ENCODE measurements at places on chromosomes 11 and 22. TPM values are rescaled to one million over a fixed set of nuclear protein-coding genes. Genes with fewer than 3 reads are reported as not detected.

The OR5P2 gene
- total RNA-seq = 0.33 TPM

The UFD1 gene
- total RNA-seq = 118 TPM

The CREB3L1 gene
- total RNA-seq = 0.65 TPM

The MEN1 gene
- total RNA-seq = 21.7 TPM

The MAPK8IP2 gene
- total RNA-seq = 0.33 TPM

The OR51S1 gene
- total RNA-seq = not detected

The RNF215 gene
- 23.5 TPM for total RNA-seq

The LYVE1 gene
- 5.9 TPM for total RNA-seq

The CNIH2 gene
- total RNA-seq = not detected

The MRGPRF gene
- 0.10 TPM for total RNA-seq

The TSPAN18 gene
- 60.3 TPM for total RNA-seq

The TIMP3 gene
- 20.5 TPM for total RNA-seq

The POU2AF2 gene
- not detected for total RNA-seq

The MAJIN gene
- total RNA-seq = not detected

The ZPR1 gene
- total RNA-seq = 41.8 TPM

The A4GALT gene
- 36.3 TPM for total RNA-seq

The PLEKHA7 gene
- 2.1 TPM for total RNA-seq

The CCDC88B gene
- total RNA-seq = 2.3 TPM

The C11orf52 gene
- total RNA-seq = not detected

The ISX gene
- total RNA-seq = not detected

The SLC22A12 gene
- not detected for total RNA-seq

The SEC14L3 gene
- total RNA-seq = not detected

The YPEL1 gene
- total RNA-seq = 6.9 TPM

The SLC25A18 gene
- not detected for total RNA-seq

The KRTAP5-2 gene
- not detected for total RNA-seq

The PDGFD gene
- total RNA-seq = 9.5 TPM

The ART1 gene
- total RNA-seq = not detected

The WBP2NL gene
- total RNA-seq = 0.98 TPM
